GM19239 (cell line): ENCODE measurements at places on chromosomes 2 and 18.

DNA sequence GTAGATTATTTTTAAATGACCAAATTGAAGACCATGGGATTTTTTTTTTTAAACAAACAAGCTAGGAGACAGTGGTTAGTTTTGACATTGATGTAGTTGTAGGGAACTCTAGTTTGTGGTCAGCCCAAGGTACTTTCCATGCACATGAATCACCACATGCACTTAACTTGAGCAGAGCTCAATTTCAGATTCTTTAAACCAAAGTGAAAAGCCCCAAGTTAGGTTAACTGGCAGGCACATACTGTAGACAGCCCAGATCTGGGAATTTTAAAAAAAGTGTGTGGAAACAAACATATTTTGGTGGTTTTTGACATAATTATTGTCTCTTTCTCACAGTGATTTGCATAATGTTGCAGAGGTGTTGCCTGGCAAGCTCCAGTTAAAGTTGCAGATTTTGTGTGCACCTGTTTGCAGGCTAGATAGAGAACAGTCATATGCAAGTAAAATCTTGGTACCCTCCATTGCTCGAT, 88.4 kb downstream of the BCL2L11 start:
- DNase-seq: no peak

GRCh38 chr18:56615738-56616520, 22.5 kb downstream of the TXNL1 start:
- DNase-seq: no peak

DNA sequence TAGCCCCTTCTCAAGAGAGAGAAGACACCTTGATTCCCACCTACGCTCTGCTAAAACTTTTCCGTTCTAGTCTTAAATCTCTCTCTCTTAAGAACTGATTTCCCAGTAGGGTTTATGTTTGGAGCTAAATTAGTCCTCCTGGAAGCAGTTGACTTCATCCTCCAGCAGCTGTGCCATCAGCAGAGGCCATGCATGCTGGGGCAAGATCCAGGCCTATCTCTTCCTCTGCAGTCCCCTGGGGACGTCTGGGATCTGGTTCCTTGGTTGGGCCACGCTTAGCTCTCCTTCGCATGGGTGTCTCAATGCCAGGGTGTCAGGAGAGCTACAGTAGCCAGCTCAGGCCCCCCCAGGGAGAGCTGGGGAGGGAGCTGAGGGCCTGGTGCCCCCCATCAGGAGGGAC, 49.7 kb downstream of the HPCAL1 start:
- DNase-seq: no peak

DNA sequence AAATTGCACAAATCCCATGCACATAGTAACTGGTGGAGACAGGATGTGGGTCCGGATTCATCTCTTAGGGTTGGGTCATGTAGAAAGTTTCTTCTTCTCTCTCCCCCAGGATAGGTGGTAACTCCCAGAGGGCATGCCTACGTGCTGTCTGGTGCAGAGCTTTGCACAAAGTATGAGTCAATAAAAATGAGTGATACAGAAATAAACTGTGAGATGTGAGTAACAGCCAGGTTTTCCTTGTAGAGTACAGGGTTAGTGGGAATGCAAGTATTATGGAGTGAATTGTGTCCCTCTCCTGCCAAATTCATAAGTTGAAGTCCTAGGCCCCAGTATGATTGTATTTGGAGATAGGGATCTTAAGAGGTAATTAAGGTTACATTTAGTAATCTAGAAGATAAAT, 289.4 kb downstream of the ALK start:
- DNase-seq: no peak

DNA sequence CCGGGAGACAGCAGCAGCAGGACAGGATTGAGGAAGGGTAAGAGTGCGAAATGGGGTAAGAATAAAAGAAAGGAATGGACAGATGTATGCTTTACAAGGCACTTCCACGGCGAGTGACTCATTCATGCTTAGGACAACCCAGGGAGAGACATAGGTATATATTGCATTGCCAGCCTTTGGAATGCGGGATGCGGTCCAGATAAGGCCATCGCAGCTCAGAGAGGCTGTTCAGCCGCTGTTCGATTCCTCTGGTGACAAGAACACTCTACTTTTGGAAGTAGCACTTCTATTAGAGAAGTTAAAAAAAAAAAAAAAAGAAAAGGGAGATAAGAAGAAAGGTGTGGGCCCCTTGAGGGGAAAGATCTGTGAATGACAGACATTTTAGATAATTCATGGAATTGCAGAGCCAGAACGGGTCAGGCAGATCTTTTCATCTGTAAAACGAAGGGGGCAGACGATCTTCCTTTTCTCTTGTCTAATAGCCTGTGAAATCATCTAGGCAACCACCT, 819 bp upstream of the NCOA1 start:
- no peak for DNase-seq

GRCh38 chr2:218344090-218344754, 12.4 kb upstream of the CATIP start:
- no peak for DNase-seq

- DNase-seq: no peak
These were observed 21.9 kb downstream of the RTP5 start for GRCh38 chr2:241891315-241891987.

- no peak for DNase-seq
These were observed 443.9 kb upstream of the VRK2 start for GRCh38 chr2:57602733-57603132.

DNA sequence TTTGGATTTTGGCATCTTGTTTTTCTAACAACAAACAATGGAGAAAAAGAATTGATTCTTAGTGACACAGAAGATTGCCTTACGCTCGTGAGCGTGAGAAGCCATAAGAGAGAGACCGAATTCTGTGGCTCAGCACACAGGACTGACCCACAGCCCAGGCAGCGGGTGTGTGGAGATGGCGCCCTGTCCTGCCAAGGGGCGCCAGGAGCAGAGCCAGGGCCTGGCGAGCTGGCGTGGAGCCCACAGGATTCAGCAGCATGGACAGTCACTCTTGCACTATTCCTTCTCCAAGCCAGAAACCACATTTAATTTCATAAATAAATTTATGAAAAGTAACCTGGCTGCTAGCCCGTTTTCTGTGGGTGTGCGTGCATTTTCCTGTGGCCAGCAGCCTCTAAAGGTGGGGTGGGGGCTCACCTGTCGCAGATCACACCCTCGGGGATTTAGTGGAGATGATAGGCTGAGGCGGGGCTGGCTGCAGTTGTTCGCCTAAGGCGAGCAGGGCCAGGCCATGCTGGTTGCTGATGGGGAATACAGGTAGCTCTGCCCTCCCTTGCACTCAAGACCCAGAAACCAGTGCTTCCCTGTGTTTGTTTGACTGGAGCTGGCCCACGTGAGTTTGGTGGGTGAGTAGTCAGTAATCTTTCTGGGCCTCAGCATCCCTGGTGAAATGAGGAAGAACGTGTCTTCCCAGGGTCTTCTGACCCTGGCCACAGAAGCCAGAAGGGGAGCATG, 46.2 kb downstream of the FAM168B start:
- DNase-seq: no peak

GRCh38 chr2:172889768-172890430, 154.3 kb downstream of the RAPGEF4 start:
- DNase-seq: no peak

DNA sequence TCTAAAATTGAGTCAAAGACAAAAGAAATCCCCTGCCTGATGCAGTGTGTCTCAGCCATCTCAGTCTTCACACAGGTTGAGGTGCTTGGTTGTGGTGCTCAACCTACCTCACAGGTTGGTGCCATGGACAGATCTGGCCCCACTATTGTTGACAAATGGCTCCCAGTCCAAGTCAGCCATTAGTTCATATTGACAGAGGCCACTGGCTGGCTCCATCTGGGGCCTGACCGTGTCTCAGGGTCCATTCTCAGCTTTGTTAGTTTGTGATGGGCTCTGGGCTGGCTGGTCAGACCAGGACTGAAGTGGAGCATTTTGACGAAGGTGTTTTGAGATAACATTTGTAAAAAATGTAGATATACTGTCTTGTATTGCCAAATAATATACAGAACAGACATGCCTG, 36.9 kb downstream of the MRPL33 start:
- no peak for DNase-seq

GRCh38 chr2:209125291-209125690, 298.6 kb upstream of the MAP2 start:
- no peak for DNase-seq

GRCh38 chr18:9421901-9422327, 53.4 kb upstream of the RALBP1 start:
- DNase-seq: no peak

DNA sequence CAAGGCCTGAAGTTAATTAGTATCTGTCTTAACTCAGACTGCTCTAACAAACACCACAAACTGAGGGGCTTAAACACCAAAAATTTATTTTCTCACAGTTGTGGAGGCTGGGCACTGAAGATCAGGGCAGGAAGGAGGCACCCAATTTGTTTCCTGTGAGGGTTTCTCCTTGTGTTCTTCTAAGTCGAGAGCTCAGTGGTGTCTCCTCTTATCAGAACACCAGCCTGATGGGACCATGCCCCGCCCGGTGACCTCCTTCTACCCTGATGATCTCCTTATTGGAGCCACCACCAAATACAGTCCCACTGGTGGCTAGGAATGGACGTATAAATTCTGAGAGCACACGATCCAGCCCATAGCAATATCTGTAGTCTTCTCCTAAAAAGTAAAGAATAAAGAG, 20.5 kb downstream of the TMEM18 start:
- no peak for DNase-seq

DNA sequence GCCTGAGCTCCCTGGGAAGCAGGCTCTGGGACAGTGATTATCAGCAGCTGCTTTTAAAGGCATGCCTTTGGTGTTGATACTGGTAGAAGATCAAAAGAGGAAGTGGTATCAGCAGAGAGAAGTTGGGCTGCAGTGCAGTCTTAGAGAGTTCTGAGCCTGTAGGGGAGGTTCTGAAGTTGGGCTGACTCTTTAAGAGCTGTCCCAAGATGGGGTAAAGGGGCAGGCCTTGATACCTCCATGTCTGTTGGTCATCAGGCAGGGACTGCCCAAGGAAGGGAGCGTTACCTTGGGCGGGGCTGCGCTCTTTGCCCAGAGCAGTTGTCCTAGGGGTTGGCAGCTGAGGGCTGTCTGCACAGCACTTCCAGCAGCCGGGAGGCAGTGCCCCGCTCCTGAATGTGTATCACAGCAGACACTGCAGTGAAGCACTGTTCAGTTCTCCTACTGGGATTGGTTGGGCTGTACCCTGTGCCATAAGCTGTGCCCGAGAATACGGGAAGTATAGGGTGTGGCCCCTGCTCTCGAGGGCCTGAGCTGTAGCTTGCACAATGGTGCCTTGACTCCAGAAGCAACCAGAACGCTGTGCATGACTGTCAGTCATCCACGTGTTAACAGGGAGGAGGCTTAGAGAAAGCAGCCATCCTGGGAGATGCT, 177.0 kb downstream of the CTIF start:
- peak; percentile 31 for DNase-seq

DNA sequence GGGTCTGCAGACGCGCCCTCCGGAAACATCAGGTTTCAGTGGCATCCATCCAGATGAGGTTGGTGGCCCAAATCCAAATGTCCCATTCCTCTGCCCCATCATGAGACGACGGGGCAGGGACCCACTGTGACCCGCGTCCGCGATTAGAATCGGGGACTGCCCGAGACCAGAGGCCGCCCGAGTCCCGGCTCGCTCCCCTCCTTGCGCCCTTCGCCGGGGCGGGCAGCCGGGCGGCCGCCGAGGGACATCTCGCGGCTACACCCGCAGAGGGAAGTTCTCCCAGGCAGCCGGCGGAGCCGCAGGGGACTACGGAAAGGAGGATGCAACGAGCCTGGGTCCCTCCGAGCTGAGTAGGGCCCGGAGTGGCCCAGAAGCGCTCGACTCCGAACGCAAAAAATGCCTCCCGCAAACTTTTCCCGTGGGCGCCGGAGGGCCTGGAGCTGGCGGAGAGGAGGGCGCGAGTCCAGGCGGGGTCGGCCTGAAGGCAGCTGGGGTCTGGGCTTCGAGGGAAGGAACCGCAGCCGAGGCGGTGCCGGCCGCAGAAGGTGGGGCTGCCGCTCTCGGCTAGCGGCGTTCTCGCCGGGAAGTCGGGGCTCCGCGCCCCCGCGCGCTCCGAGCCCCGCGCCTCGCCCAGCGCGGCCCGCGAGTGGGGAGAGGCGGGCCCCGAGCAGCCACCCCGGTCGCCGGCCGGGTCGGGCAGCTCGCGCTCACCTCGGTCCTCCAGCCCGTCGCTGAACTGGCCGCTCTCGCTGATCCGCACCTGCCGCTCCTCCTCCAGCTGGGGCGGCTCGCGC, 580 bp downstream of the TMEM163 start:
- DNase-seq: peak; percentile 28

GRCh38 chr2:203718087-203718486, 11.6 kb downstream of the CD28 start:
- peak; percentile 31 for DNase-seq

GRCh38 chr2:165305391-165306096, 66.3 kb downstream of the SCN2A start:
- DNase-seq: no peak

DNA sequence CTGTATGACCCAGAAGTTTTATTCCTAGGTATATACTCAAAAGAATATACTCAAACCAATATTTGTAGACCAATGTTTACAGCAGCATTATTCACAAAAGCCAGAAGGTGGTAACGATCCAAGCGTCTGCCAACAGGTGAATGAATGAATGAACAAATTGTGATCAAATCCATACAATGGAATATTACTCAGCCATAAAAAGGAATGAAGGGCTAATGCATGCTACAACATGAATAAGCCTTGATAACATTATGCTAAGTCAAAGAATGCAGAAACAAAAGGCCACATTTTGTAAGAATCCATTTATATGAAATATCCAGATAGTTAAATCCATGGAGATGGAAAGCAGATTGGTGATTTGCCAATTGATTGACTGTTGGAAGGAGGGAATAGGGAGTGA, 5.5 kb upstream of the CD226 start:
- DNase-seq: no peak
